ENCODE measurements at places on chromosomes 4 and X. TPM values are rescaled to one million over a fixed set of nuclear protein-coding genes. Genes with fewer than 3 reads are reported as not detected.

TCEAL6 gene
- not detected for total RNA-seq

HTRA3 gene
- 0.72 TPM for total RNA-seq

MAGEA2B gene
- not detected for total RNA-seq

BGN gene
- total RNA-seq = 16.6 TPM

DCX gene
- total RNA-seq = not detected

PRKG2 gene
- 0.09 TPM for total RNA-seq

NUP62CL gene
- not detected for total RNA-seq

MAGEB5 gene
- not detected for total RNA-seq

WDR45 gene
- 26.7 TPM for total RNA-seq

PFKFB1 gene
- total RNA-seq = not detected

REPS2 gene
- 1.7 TPM for total RNA-seq

BRS3 gene
- not detected for total RNA-seq

MAGEA8 gene
- not detected for total RNA-seq

TAF7L gene
- 0.09 TPM for total RNA-seq

FTHL17 gene
- not detected for total RNA-seq

TCEAL7 gene
- total RNA-seq = 0.72 TPM

PF4V1 gene
- not detected for total RNA-seq
